Nephron progenitor cell (in vitro differentiated cells): ENCODE measurements at places on chromosomes 12 and 14.

DNA sequence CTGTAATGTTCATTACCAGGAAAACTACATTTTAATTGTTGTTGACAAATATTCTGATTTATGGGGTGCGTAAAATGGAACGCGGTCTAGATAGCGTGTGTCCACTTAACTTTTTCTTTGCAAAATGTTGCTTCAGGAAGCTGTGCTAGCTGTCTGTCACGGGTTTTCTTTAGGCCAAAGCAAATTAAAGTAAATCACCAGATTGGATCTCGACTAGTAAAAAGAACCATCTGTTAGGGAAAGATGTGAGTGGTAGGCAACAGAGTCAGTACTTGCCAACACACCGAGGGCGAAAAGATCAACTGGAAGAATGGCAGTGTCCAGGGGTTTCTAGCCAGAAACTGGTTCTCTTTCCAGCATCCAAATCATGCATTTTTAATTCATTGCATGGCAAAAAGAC lies 404.9 kb upstream of the TMPO start:
- no peak for DNase-seq
- H3K4me1 ChIP-seq: peaks cover 31% of the 10 kb centered on the region
- no peak overlapping the region for H3K27ac ChIP-seq
- no peaks in the 10 kb centered on the region for H3K36me3 ChIP-seq

DNA sequence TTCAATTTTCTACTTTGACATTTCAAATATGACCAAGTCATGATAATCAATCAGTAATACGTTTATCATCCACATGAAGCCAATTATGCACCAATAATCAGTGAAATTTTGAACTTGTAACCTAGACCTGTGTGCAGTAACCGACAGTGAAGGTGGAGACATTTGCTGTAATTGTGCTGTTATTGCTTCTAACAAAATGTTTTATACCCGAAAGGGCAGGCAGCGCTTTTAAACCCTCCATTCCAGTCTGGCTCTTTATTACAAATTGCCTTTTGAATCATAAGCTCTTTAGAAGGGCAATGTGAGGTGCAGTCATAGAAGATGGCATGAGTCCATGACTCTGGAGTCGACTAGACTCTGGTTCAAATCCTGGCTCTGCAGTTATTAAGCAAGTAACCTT lies 135.7 kb downstream of the GXYLT1 start:
- no peak overlapping the region for H3K27ac ChIP-seq
- no peak overlapping the region for H3K4me3 ChIP-seq
- H3K36me3 ChIP-seq: no peaks in the 10 kb centered on the region
- H3K27me3 ChIP-seq: no peaks in the 10 kb centered on the region

DNA sequence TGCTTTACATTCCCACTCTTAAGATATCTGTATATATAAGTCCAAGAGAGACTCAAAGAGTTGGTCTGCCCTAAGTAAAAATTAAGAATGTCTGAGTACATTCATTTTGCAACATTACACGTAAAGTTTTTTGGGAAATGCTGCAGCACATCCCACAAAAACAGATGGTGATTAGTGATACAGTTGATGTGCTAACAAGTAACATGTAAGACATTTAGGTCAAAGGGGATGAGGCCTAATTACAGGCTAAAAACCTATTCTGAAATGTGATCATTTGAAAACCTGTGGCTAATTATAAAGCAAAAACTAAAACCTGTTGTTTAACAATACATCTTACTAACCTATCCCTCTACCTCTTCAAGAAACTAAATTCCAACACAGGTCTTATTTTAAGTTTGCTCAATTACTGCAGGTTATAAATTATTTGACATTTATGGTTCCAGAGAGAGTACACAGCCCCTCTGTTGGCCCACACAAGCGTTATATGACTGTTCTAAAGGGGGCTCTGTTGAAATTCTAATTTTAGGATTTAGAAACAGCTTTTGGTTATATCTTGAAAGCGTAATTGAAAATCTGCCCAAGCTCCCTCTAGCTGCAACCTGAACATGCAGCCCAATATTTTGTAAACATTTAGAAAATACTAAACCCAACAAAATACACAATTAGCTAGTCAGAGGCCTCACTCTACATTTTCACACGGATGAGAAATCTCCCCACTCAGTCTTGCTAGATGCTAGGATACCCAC lies 42.9 kb downstream of the BRAP start:
- peak overlapping the region; percentile 63 for H3K4me3 ChIP-seq
- H3K27me3 ChIP-seq: no peaks in the 10 kb centered on the region
- H3K36me3 ChIP-seq: peaks cover 33% of the 10 kb centered on the region
- peak overlapping the region; percentile 99 for H3K27ac ChIP-seq

DNA sequence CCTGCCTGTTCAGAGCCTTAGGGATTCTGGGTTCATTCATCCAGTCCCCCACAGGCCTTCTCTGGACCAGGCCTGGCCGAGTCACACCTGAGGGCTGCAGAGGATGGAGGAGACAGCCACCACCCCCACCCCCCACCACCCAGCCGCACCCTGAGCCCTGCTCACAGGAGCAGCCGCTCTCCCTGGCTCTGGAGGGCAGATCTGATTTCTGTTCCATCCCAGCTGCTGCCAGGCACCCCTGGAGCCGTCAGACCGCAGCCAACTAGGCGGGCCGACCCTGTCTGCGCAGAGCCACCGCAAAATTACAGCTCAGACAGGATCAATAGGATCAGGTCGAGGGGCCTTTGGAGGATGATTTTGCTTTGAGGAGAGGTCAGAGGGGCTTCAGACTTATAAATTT lies 154.6 kb upstream of the MYL2 start:
- DNase-seq: no peak
- peak overlapping the region; percentile 52 for H3K27ac ChIP-seq
- H3K4me3 ChIP-seq: no peak overlapping the region
- no peaks in the 10 kb centered on the region for H3K36me3 ChIP-seq
- H3K27me3 ChIP-seq: peaks cover 6% of the 10 kb centered on the region
